ENCODE measurements at places on chromosomes 2 and 18. TPM values are rescaled to one million over a fixed set of nuclear protein-coding genes. Genes with fewer than 3 reads are reported as not detected.

Gene TDRD15
- total RNA-seq, result not detected

GRCh38 chr18:58241877-58242276 lies 197.9 kb downstream of the NEDD4L start:
- peak; percentile 29 for DNase-seq

Gene TMEM150A
- total RNA-seq, result 14.9 TPM

- DNase-seq, result no peak
Measured at GRCh38 chr2:67498931-67499330, 101.8 kb downstream of the ETAA1 start.

Gene BMP10
- 36.7 TPM for total RNA-seq

- no peak for DNase-seq
Measured at GRCh38 chr2:237501892-237502513, 15.0 kb downstream of the MLPH start.

Gene PSD4
- 4.1 TPM for total RNA-seq

Gene SERPINB4
- not detected for total RNA-seq

GRCh38 chr2:210633699-210634098 lies 77.3 kb downstream of the CPS1 start:
- no peak for DNase-seq

- no peak for DNase-seq
Measured at GRCh38 chr2:70541481-70542020, 12.1 kb downstream of the TGFA start.

DNA sequence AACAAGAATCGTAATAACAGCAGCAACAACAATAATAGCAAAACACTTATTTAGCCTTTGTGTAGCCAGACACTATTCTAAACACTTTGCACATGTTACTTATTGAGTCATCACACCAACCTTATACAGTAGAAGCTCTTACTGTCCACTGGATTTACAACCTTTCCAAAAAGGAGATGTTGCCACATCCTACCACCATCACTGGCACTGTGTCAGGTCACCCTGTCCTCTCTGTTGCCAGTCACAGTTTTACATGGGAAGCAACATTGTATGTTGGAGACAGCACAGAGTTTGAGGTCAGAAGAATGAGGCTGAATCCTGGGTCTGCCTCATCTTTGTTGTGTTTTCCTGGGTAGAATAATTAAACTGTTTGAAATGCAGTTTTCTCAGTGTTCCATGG lies 201.4 kb upstream of the EPAS1 start:
- DNase-seq, result no peak

All from left cardiac atrium (tissue), 4 donors.